Activated CD4-positive, CD25-positive, alpha-beta regulatory T cell treated with anti-CD3 and anti-CD28 coated beads, Interleukin-2, amount 50 U/mL, for 24 hours (primary cell): ENCODE measurements at places on chromosomes 13 and 19.

GRCh38 chr13:114097893-114098688, 34.3 kb downstream of the RASA3 start:
- ATAC-seq = no peak

DNA sequence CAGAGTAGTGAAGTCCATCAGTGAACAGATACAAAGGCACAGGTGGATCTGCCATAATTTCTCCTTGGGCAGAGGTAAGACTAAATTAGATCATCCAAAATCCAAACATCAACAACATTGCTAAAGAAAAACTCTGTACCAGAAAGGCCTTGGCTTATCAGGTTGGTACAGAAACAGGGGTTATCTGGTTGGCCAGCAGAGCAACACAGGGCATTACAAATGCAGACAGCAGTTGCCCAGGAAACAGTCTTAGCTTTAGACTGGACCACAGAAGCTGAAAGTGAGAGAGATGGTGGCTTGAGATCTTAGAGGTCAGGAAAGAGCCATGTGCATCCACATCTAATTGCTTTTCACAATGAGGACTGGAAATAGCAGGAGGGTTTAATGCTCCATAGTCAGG, 26.6 kb upstream of the DGKH start:
- no peak for ATAC-seq

DNA sequence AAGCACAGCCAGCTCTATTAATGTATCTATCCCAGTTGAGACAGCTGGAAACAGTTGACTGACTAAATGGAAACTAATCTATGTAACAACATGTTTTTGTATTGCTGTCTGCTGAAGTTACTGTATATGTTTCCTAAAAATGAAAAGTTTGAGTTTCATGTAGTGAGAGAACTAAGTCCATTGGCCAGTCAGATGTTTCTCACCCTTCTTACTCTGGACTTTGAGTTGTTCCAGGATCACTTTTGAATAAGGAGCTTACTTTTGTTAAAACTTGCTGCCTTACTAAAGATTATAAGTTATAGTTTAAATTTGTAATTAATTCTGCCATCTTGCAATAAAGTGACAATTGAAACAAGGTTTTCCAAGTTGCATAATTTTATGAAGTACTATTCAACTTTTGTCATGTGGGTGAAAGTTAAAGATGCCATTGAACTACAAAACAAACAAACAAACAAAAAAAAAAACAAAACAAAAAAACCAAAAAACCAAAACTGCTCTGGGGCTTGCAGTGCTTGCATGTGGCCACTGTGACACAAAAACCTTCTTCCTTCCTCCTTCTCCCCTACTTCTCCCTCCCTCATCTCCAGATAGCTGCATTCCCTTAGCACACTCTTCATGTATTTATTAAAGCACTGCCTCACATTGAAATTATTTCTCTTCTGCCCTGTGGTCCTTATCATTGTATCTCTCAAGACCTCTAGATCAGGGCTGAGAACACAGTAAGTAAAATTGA, 15.3 kb downstream of the WDFY2 start:
- no peak for ATAC-seq

DNA sequence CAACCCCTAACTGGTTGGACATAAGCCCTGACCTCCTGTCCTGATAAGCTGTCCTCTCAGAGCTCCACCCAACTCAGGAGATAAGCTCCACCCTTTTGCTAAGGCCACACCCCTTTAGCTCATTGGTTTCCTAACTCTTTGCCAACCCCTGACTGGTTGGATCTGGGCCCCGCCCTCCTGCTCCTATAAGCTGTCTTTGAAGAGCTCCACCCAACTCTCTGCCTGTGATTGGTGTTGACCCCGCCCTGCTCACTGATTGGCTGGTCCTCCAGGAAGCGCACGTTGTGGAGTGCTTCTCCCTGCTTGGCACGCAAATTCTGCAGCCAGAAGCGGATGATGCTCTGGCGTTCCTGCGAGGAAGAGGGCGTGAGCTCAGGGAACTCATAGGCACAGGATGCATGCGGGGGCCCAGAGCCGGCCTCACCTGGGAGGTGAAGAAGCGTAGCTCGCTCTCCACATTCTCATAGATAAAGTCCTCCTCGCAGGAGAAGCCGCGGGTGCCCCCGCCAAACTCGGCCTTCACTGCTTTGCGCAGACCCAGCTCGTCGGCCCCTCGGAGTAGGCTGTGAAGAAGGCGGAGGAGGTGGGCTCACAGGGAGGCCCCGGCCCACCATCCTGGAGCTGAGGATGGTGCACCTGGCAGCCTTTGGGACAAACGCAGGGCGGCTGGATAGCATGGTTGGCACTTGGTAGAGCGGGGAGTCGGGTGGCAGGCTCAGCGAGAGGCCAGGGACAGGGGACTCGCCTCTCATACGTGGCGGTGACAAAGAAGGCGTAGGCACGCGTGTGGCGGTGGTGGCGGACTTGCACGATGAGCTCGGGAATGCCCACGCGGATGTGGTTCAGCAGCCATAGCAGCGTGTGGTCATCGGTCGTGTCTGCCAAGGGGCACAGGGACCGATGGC, 1.7 kb downstream of the ANO8 start:
- ATAC-seq = no peak

- ATAC-seq = no peak
These were observed 17.2 kb upstream of the GJB2 start for GRCh38 chr13:20209948-20210347.

DNA sequence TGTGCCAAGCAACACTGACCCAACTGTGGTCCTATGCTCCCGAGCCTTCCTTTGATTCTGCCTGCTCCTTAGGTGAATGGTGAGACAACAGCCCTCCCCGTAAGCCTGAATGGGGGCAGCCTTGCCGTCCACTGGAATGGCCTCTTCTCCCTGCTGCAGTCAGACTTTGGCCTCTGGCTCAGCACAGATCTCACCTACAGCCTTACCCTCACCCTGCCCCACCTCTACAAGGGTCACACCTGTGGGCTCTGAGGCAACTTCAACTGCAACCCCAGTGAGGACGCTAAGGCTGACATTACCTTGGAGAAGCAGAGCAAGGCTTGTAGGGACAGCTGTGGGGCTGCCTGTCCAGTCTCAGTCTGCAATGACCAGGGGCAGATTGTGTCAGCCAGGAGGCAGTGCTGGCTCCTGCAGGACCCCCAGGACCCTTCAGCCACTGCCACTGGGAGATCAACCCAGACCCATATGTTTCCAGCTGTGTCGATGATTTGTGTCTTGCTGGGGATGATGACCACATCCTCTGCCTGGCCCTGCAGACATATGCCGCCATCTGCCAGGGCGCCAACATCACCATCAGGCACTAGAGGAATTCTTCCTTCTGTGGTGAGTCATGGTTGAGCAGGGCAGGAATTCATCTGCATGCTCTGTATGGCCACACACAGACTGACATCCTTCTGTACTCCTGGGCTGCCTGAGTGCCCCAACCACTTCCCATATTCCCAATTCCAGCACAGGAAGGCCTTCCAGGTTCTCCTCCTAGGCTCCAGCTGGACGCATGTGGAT, 27.3 kb upstream of the FXYD3 start:
- ATAC-seq = no peak

DNA sequence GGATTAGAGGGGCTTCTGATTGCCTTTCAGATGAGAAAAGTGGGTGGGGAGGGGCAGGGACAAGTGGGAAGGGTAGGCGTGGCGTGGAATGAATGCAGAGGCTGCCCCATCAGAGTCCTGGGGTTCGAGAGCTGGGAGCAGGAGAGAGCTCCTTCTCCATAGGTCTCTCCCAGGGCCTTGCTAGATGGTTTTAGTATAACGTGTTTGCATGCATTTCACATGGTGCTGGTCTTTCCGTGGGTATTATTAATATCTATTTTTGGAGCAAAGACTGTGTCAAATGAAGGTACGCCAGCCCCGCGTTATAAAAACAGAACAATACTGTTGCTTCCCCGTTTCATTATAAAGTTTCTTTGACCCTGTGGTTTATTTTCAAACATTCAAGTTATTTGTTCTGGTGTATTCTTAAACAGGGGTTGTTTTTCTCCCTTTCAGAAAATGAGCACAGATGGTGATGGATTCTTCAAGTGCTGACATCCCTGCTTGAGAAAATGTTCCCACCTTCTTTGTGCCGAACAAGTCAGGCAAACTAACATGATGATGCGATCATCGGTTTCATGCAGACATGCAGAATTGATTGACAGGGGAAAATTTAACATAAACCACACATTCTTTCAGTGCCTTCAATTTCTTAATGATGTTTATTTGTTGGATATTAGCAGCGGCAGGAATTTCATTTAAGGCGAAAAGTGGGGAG, 62.1 kb upstream of the ZNF536 start:
- ATAC-seq = no peak

GRCh38 chr13:35086667-35087066, 144.6 kb downstream of the NBEA start:
- ATAC-seq = no peak

- ATAC-seq = no peak
These were observed 75.2 kb upstream of the UBAC2 start for GRCh38 chr13:99125326-99125915.

DNA sequence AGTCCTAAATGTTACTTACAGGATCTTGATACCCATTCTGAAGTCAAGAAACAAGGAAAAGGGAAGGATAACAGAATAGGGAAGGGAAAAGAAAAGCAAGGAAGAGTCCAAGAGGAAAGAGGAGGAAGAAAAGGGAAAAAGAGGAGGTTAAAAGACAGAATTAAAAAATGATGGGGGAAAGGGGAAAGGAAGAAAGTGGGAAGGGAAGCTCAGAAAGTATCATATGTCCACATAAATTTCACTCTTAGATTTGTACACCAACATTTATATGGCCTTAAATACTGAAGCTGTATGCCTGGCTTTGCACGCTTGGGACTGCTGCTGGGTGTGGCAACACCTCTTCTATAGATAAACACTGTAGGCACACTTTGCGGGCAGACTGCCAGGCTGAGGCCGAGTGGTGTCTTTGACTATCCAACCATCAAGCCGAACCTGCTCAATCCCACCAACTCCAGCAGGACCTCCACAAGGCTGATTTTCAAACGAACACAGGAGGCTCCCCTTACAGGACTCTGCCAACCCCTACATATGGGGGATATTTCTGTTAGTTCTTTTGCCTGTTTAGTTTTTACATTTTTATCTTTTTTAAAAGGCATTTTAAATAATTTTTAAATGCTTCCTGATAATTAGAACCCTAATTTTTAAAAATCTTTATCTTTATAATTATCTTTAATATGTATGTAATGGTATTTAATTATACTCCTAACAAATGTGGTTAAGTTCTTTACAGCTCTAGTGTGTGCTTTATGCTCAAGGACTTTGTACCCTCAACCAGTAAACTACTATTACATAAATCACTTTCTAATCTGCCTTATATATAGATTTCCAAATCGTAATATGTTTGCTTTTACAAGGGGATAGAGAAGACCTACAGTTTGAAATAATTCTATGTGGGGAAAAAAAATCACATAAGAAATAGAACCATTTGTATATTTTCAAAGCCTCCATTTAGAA, 154.2 kb downstream of the DIAPH3 start:
- no peak for ATAC-seq

GRCh38 chr19:16327911-16328823, 3.5 kb downstream of the KLF2 start:
- ATAC-seq = no peak

DNA sequence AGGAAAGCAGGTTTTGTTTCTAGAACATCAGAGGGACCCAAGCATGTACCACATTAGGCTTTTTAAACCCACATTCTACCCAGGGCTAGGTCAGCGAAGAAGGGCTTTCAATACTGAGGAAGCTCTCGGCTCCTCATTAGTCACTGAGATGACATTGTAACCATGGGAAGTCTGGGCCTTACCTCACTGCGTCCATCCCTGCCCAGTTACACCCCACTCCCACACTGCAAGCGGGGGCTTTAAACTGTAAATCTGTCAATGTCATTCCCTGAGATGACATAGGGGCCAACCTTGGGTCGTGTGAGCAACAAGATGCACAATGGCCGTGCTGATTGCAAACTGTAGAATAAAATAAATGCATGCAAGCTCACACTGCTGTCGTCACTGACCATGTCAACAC, 21.7 kb upstream of the TFDP1 start:
- ATAC-seq = no peak

- no peak for ATAC-seq
These were observed 70.5 kb upstream of the ZNF420 start for GRCh38 chr19:37007587-37008220.

GRCh38 chr19:39681416-39681815, 22.9 kb upstream of the LGALS14 start:
- ATAC-seq = no peak

DNA sequence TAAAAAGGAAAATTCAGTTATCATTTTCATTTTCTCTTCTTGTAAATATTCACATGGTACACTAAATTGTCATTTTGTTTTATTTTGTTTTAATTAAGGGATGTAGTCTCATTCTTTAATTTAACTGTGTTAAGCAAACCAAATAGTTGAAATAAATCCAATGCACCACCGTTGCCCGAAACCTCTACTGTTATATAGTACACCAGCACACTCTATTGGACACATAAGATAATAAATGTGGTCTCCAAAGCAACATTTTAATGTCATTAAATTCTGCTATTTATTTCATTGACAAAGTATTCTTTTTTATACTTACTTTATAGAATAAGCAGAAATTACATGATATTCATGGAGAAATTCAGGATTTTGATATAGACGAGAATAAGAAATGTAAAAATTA, 156.4 kb upstream of the FREM2 start:
- ATAC-seq = no peak

DNA sequence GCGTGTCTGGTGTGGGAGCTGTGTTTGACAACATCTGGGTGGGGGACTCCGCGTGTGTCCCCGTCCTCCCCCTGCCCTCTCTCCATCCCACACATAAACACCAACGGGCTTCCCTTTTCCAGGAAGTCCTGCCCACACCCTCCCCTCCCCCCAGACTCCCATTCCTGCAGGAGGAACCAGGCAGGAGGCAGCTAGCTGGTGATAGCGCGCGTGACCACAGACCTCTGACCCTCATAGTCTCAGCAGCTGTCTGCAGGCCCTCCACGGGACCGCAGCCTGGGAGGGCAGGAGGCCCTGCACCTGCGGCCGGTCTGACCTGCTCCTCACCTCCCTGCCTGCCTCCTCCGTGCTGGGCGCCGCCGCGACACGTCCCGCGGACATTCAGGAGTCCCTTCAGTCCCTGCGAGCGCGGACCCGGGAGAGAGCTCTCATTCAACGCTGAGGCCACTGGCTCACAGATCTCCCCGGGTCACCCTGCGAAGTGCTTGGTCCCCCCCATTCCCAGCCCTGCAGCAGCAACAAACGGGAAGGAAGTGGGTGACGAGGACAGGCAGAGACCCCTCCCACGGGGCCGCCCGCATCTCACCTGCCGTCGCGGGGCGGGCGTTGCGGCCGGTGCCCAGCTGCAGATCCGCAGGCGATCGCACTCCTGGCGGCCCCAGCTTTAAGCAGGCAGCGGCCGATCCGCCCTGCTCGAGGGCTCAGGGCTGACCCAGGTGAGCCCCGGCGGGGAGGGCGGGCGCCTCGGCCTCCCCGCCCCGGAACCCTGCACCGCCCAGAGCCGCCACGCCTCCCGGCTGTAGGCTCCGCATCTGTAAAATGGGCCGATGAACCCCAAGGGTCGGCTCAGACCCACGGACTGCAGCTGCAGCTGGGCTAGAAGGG, 1.1 kb upstream of the ACP5 start:
- no peak for ATAC-seq

DNA sequence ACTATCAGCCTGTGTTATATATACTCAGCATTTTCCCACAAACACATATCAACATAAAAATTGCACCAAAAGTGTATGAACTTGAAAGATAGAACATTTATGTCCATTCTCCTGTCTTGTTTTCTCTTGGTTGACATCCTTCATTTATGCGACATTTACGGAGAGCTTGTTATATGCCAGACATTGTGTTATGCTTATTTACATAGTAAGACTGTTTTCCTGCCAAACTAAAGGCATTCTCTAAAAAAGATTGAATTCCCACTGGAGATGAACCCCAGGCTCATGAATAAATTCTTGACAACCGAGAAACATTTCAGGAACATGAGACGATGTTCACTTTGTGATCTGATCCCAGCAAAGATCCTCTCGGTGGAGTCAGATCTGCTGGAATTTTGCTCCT, 131.0 kb downstream of the RAP2A start:
- no peak for ATAC-seq
